Retina (tissue), 1 donor: ENCODE measurements at places on chromosomes 2 and 18.

DNA sequence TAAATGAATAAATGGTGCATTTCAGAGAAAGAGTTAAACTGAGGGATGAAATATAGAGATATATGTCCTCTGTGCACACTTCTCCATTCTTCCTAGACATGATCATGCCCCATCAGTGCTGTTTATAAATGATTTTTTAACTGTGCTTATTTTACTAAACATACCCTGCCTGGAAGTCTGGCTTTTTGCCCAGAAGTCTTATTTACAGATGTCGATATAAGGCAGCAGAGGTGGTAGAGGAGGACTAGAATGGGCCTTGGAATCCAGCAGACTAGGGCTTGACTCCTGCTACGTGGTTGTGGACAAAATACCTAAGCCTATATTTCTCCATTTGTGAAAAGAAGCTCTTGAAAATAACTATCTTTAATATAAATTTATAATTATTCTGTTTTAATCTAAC, 355.5 kb downstream of the RAD51AP2 start:
- no peak for DNase-seq

GRCh38 chr18:62992877-62993365, 277.6 kb downstream of the PHLPP1 start:
- no peak for DNase-seq

DNA sequence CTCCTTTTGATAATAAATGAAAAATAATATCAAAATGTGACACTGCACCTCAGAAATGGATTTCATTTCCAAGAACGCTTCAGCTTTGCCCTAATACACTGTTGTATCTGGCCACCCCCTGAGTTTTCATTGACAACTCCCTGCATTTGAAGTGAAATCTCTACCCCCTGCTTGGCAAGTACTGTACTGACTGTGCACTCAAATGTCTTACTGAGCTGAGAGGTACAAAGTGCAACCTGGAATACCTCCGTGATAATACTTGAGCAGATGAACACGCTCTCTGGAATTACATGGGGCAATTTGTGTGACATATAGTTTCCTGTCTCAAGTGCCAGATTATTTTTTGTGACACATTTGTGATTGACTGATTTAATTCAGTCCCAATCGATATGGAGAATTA, 231.1 kb downstream of the LRP1B start:
- DNase-seq = no peak

- DNase-seq = no peak
Measured at GRCh38 chr2:55035716-55036115, 14.5 kb downstream of the RTN4 start.

DNA sequence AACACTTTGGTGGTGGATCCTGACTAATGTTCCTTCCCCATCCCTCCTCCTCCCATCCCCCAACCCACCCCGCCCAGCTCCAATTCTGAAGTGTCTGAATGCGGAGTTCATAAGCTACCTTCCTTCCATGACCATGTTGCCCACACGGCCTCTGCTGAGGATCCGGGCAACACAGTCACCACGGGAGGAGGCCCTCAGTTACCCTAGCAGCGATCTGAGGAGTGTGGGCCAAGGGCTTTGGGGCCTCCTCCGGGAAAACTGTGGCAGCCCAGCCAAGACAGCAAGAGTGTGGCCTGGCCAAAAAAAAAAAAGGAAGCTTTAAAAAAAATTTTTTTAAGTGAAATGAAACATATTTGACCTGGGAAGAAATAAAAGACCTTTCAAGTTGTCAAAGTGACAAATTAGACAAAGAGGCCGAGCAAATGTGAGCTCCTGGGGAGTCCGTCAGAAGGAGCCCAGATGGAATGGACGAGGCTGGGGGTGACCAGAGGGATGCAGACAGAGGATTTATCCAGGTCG, 169.0 kb upstream of the PKDCC start:
- no peak for DNase-seq

DNA sequence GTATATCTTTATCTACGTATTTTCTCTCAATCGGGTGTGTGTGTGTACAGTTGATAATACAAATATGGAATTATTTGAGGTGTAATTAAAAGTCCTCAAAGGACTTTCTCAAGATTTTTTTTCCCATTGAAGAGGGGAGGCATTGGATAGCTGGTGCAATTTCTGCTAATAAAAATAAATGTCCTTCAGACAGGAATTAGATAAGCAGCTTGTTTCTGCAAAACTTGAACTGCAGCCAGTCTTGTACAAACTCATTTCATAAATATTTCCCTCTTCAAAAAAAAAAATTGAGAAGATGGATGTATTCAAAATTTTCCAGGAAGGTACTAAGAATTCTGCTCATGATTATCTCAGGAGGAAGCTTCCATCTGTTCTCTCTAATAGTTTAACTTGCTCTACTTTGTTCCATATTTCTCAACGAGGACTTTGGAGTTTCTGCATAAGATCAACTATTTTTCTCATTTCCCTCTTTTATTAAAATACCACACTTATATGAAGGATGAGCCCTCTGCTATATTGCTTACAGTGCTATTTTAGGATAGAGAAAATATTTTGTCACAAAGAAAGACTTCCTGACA, 33.0 kb upstream of the GLS start:
- DNase-seq = no peak

- no peak for DNase-seq
Measured at GRCh38 chr2:239470151-239470900, 69.5 kb upstream of the HDAC4 start.

- DNase-seq = no peak
Measured at GRCh38 chr18:57091231-57091630, 55.7 kb upstream of the BOD1L2 start.

GRCh38 chr2:211351987-211352386, 795.6 kb downstream of the CPS1 start:
- DNase-seq = no peak

DNA sequence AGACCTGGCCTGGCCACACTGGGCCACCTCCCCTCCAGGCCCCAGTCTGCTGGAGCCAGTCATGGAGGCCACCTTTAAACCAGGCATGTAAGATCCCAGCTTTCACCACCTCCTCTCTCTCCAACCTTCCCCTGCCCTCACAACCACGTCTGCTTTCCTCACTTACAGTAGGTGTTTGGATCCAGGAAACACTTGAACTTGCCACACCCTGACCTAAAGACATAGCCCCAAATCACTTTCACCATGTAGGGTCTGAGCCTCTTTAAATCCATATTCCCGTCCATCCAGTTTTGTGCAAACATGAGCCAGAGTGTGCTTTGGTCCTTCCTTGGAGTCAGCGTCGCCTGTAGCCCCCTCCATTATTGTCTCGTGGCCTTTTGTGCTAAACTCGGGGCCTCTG, 66.8 kb downstream of the NRP2 start:
- no peak for DNase-seq

- DNase-seq = peak; percentile 23
Measured at GRCh38 chr2:135916207-135916606, 40.0 kb upstream of the MCM6 start.
